ENCODE measurements at places on chromosomes 4 and X.

GRCh38 chr4:30056016-30056766 lies 664.0 kb upstream of the PCDH7 start:
- DNase-seq = no peak

DNA sequence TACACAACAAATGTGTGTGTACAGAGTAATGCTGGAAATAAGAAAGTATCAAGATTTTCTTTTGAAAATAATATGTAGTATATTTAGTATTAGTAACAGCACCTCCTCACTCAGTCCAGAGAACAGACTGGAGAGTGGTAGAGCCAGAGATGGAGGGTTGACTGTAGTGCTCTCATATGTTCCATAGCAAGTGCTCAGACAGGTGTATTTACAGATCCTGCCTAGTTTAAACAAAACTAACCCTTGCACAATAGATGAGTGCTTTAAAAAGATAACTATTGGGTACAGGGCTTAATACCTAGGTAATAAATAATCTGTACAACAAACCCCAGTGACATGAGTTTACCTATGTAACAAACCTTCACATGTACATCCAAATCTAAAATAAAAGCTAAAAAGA lies 381.0 kb upstream of the EMCN start:
- DNase-seq = no peak

DNA sequence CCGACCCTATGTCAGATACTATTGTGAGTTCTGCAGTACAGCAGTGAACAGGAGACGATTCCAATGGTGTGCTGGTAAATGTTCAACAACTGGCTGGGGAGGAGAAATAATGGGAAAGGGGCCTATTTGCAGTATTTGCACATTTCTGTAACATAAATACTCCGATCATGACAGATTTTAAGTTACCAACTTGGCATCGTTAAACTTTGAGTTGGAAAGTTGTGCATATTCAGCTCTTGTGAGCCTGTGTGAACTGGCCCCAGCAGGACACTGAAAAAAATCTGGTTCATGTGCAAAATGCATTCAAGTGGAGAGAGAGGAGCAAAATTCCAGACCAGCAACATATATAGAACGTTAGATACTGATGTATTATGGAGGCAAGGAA lies 175.0 kb downstream of the MAPK10 start:
- no peak for DNase-seq

GRCh38 chrX:113950081-113950678 lies 633.7 kb upstream of the HTR2C start:
- DNase-seq = no peak

- no peak for DNase-seq
These were observed 6.2 kb downstream of the NEIL3 start for GRCh38 chr4:177315767-177316464.

GRCh38 chrX:16212024-16212423 lies 44.7 kb downstream of the MAGEB17 start:
- peak; percentile 43 for DNase-seq

DNA sequence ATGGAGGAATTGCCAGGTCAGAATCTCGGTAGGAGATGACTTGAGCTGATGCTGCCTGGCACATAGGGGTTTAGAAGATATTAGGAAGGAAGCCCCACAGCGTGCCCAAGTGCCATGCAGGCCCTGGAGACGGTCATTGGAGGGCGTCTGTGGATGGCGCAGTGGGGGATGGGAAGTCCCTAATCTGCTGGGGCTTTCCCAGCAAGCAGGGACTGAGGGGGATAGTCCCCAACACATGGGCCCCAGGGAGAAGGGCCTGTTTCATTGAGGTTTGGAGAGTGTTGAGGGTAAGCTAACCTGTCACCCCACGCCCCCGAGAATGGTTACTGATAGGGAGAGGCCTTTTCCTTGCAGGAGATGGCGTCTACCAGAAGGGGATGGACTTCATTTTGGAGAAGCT lies 7.8 kb downstream of the TAFAZZIN start:
- DNase-seq = no peak

DNA sequence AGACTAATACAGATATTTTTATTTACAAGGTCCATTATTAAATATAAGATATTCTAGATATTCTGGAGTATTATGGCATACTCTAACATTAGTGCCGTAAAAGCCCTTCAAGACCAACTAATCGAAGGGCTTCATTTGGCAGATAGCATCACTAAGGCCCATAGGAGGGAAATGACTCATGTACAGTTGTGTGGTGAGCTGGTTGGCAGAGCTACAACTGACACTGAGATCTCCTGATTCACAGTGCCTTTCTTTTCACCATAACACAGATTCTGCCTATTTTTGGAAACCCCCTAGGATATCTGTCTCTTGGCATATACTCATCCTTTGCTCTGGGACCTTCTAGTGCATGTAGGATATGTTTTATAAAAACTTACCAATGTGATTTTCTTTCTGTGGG lies 201.7 kb upstream of the AFF2 start:
- DNase-seq = no peak

DNA sequence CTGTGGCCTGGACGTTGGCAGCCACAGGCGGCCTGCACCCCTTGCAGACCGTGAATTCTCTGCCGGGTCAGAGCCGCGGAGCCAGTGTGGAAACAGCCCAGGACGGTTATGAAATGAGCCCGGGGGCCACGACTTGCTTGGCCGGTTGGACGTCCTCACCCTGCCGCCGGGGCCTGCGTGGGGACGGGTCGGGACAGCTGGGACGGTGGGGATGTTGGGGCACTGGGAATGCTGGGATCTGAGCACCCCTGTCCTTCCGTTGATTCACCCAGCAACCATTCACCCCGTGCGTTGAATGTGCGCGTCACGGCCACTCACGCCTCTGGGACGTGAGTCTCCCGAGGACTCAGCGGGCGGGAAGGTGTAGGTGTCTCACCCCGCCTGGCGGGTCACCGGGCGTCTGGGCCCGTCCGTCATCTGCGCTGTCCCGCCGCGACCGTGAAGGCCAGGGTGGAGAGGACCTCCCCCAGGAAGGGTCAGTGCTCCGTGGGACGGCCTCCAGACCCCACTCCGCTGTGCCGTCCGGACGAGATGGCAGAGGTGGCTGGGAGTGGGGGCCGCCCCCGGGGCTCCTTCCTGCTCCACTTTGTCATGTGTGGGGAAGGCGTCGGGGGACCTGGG lies 4.5 kb upstream of the PLCXD1 start:
- peak; percentile 91 for DNase-seq

- DNase-seq = no peak
These were observed 357.8 kb upstream of the SLC7A11 start for GRCh38 chr4:138599965-138600364.

DNA sequence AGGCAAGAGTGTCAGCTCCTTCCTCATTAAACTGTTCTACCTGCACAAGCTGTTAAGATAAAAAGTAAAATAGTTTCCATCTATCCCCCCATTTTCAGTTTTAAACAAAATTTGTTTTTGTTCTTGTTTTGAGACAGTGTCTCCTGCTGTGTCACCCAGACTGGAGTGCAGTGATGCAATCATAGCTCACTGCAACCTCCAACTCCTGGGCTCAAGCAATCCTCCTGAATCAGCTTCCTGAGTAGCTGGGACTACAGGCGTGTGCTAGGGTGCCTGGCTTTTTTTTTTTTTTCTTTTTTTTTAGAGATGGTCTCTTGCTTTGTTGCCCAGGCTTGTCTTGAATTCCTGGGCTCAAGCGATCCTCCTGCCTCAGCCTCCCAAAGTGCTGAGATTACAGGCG lies 105.4 kb downstream of the HS6ST2 start:
- DNase-seq = no peak

DNA sequence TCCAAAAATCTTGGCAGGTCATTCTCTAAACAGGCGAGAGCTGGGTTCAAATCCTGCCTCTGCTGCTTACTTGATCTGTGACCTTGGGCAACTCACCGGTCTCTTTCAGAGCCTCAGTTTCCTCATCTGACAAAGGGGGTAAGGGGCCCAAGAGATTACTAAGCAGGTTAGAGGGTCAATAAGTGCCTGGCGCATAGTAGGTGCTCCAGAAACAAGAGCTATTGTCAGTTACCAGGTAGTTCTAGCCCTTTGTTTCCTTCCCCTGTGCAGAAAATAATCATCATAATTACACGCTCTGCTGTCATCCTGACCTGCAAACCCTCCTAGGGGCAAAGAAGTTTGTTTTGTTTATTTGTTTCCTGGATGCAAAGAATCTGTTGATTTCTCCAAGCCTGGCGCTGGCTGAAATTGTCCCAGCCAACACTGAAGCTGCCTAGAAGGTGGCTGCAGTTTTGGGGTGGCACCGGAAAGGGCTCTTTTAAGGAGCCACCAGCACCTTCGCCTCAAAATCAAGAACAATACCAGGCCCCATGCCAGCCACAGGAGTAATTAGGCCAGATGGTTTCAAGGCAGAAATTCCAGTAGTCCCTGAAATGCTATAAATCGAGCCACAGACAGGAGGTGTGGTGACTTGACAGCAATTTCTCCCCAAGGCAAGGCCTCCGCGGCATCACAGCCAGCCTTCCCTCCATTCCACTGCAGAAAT lies 10.2 kb upstream of the KIAA0232 start:
- DNase-seq = peak; percentile 10

DNA sequence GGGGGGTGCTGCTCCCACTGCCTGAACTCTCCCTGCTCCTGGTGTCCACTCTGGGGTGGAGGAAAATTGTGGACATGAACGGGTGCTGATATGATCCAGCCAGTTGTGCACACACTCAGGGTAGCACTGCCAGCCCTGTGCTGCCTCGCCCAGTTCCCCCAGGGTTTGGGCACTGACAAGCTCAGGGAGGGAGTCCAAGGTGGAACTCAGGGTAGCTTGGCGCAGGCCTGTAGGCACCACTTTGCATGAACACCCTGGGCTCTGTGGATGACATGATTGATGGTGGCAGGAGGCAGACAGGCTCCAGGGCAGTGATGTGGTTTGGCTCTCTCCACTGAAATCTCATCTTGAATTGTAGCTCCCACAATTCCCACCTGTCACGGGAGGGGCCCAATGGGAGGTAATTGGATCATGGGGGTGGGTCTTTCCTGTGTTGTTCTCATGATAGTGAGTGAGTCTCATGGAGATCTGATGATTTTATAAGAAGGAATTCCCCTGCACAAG lies 572.0 kb upstream of the PABPC4L start:
- DNase-seq = no peak

- peak; percentile 17 for DNase-seq
These were observed 383.4 kb upstream of the FGF13 start for GRCh38 chrX:139094671-139095592.

GRCh38 chrX:63765712-63766111 lies 19.3 kb downstream of the ARHGEF9 start:
- DNase-seq = no peak

GRCh38 chrX:2903366-2903765 lies 25.8 kb downstream of the ARSD start:
- no peak for DNase-seq

GRCh38 chr4:75655562-75655961 lies 17.6 kb downstream of the G3BP2 start:
- DNase-seq = no peak

Data from foreskin fibroblast (primary cell).